8988T (cell line): ENCODE measurements at places on chromosomes 16 and 17.

- DNase-seq = no peak
These were observed 2.9 kb downstream of the CMIP start for GRCh38 chr16:81447383-81448101.

GRCh38 chr17:78408476-78409050 lies 30.1 kb downstream of the PGS1 start:
- DNase-seq = no peak

DNA sequence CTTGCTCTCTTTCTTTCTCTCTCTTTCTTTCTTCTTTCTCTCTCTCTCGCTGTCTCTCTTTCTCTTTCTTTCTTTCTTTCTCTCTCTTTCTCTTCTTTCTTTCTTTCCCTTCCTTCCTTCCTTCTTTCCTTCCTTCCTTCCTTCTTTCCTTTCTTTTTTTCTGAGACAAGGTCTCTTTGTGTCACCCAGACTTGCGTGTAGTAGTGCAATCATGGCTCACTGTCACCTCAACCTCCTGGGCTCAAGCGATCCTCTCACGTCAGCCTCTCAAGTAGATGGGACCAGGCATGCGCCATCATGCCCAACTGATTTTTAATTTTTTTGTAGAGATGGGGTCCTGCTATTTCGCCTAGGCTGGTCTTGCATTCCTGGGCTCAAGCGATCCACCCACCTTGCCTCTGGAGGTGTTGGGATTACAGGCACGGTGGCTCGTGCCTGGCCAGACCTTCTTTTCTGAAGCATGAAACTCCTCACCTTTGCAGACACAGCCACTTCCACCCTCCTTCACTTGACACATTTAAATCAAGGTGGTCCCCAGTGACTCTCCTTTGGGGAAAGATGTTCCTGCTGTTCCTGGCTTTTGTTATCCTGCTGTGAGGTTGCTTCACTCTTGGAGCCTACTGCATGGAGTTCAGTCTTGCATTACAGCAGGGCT lies 26.8 kb upstream of the NKD1 start:
- DNase-seq = no peak

DNA sequence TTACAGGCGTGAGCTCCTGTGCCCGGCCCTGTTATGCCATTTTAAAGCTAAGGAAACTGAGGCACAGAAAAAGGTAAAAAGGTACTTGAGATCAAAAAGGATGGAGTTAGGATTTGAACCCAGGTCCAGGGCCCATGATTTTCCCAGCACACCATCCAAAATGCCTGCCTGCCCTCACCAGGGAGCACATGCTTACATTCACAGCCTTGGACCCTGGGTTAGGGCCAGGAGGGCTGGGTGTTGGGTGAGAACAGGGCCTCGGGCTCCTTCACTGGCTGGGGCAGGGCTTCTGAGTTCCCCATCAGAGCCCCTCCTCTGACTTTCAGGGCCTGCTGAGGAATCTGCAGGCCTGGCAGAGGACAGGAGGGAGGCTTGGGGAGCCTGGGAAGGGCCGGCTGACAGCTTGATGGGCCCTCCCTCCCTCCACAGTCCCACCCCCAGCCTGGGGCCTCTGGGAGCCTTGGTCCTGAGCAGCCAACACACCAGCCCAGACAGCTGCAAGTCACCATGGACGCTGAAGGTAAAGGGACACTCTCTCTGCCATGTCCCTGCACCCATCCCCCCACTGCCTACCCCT lies at the start of gene QPRT:
QPRT (plus strand) TSS at position 490 of the 577 bp plus-strand sequence; CDS start at position 508, 18 bp downstream.
- DNase-seq = peak; percentile 70

DNA sequence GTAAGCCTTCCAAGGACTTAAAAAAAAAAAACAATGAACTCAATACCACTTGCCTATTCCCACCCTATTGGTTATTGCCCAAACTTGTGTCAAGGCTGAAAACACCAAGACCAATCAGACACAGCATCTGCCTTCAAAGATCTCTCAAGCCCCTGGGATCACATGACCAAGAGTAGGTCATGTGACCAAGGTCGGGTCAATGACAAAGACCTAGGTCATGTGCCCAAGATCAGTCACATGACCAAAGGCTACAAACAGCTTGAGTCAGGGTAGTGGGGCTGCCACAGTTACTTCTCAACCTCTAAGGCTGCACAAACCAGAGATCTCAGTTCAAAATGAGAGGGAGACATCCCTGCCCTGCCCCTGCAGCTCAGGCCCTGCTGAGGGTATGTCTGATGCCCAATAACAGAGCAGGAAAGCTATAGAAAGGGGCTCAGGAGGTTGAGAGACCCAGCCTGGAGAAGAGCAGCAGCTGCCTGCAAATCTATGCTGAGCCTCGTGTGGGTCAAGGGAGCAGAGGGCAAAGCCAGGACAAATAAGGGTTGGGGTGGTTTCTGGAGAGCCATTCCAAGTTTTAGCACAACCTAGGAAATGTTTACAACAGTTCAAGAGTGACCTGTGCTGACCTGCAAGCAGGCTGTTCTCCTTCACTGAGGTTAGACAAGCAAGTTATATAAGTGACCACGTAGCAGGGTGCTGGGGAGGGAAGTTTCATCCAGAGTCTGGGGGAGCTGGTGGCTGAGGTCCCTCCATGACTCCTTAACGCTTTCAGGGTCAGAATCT lies 48.8 kb downstream of the PIMREG start:
- no peak for DNase-seq

DNA sequence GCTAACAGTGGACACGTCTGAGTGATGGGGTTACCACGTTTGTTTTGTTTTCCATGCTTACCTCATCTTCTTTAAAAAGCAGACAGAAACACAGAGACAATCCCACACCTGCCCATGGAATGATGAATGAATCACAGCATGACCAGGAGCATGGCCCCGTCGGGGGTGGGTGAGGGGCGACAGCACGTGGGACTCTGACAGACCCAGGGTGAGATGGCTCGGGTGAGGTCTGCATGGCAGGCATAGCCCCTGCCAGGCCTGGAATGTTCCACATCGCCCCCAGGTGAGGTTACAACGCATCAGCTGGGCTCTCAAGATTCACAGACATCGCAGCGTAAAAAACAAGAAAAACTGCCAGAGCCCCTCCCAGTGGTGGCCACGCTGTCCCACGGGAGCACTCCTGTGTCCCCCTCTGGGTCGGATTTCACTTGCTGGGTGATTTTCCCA lies 18.1 kb downstream of the SLC7A5 start:
- no peak for DNase-seq

GRCh38 chr17:48546924-48547807 lies 2.3 kb upstream of the HOXB2 start:
- no peak for DNase-seq

DNA sequence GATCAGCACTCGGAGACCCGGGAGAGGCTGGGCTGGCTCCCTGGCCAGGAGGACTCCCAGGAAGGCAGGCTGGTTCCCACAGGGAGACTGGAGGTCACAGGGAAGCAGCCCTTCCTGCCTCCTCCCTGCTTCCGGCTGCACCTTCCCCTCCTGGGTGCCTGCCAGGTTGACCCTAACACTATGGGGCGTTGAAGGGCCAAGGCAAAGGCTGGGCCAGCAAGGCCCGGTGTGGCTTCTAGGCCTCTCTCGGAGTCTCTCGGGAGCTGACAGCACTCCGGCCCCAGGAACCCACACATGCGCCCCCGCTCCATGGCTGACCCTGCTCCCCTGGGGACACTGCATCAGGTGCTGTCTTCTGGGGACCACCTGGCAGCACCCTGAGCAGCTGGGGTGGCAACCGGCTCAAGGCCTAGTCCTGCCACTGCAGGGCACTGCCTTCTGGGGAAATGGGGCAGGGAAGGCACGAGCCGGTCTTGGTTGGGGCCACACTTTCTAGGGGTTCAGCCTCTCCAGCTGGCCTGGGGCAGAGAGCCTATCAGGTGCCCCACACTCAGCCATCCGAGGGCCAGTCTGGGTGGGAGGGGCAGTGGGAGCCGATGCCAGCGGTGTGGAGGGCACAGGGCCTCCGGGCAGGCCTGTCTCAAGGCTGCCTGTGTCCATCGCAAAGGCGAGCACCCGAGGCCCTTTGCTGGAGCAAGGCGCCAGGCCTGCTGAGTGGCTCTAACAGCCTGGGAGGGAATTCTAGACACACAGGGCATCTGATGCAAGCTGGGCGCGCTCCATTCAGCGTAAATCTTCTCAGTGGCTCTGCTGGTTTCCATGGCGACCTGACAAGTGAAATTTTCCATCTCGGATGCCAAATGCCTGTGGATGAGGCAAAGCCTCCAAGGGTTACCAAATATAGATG lies 5.6 kb upstream of the MTSS2 start:
- no peak for DNase-seq

GRCh38 chr16:46728806-46729205 lies 19.3 kb downstream of the MYLK3 start:
- no peak for DNase-seq

DNA sequence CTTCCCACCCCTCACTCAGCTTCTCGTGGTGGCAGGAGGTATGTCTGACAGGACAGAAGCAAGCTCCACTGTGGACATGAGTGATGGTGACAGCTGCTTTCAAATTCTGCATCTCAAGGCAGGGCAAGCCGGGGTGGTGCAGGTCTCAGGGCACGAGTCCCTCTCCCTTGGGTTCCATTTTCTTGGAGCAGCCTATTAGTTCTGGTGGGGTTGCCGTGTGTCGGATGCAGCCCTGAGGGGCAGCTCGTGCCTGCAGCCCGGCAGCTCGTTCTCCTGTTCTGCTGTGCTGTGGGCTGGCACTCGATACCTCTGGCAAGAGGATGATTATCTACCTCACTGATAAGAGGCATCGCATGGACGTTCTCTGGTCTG lies 16.5 kb upstream of the CLEC18C start:
- DNase-seq = no peak

DNA sequence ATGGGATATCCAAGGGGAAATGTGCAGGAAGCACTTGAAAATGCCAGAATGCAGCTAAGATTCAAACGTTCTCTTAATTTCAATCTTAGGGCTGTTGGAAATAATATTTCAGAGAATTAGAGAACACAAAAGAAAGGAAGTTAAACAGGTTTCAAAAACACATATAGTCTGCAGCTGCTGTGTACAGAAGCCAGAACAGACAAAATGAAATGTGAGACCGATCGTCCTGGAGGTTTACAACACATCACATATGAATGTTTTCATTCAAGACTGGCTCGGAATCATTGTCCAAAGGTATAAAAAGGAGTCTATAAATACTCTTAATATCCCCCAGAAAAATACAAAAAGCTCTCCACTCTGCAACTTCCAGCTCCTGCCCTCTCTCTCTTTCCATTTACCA lies 14.3 kb downstream of the CYTH1 start:
- DNase-seq = no peak

GRCh38 chr17:7748076-7748775 lies 30.7 kb downstream of the DNAH2 start:
- DNase-seq = no peak

- DNase-seq = no peak
These were observed 58.1 kb downstream of the ZDHHC7 start for GRCh38 chr16:84953190-84953746.

DNA sequence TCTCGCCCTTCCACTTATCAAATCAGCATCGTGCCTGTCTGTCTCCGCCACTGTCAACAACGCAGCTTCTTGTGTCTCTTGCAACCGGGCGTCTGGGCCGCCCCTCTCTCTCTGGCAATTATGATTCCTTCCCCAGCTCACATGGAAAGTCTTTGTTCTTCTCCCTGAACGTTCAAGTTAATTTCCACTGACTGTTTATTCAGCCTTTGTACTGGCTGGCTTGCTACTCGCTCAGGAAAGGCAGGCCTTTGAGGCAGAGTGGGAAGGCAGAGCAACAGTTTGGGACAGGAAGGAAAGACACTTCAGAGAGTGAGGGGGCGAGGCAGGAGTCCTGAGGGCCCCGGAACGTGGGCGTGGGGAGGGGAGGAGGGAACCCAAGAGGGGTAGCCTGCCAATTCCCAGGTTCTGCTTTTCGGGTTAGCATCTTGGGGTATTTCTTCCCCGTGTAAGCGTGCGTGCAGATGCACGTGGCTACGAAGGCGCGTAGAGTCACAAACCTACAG lies 50.8 kb downstream of the AKAP1 start:
- no peak for DNase-seq

- no peak for DNase-seq
These were observed 629.7 kb upstream of the KIF2B start for GRCh38 chr17:53193044-53193443.

- no peak for DNase-seq
These were observed 8.3 kb downstream of the TAT start for GRCh38 chr16:71568551-71568950.

- no peak for DNase-seq
These were observed 6.5 kb downstream of the PSME3IP1 start for GRCh38 chr16:57179215-57179828.

DNA sequence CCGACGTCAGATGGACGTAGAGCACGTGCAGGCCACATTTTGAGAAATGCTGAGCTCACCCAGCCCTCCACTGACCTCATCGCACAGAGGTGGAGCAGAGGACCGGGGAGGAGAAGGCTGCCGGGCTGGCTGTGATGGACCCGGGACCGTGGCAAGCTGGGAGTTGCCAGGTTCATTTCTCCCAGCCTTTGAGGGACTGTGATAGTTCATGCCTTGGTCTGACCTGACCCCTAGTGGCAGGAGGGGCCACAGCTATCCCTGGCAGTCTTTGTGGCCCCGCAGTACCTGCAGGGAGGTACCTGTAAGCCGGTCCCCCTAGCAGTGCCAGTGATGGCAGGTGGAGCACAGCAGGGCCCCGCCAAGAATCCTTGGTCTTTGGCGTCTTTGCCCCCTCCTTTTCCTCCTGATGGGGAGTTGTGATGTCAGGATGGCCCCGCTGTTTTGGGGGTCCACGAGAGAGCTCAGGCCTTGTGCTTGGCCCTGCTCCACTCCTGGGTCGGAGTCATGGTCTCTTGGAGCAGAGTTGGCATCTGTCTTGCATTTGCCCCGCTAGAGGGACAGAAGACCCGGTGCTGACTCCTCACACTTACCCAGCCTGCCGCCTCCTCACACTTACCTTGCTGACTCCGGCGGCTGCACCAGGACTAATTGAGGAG lies 50.4 kb downstream of the OR1D5 start:
- peak; percentile 68 for DNase-seq

DNA sequence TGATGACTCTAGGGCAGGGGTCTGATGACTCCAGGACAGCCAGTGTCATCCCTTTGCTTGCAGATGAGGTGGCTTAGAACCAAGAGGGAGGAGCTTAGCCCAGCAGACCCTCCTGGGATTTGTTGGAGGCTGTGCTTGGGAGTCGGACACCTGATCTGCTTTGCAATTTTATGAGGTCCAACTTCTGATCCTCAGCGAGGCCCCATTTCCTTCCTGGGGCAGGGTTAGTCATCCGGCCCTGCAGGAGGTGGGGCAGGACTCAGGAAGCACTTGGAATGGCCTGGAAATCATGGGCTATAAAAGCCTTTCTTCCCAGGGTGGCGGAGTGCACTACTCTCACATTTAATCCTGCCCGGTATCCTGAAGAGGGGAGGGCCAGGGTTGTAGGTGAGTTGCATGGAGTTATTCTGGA lies 168.5 kb downstream of the MSI2 start:
- no peak for DNase-seq

DNA sequence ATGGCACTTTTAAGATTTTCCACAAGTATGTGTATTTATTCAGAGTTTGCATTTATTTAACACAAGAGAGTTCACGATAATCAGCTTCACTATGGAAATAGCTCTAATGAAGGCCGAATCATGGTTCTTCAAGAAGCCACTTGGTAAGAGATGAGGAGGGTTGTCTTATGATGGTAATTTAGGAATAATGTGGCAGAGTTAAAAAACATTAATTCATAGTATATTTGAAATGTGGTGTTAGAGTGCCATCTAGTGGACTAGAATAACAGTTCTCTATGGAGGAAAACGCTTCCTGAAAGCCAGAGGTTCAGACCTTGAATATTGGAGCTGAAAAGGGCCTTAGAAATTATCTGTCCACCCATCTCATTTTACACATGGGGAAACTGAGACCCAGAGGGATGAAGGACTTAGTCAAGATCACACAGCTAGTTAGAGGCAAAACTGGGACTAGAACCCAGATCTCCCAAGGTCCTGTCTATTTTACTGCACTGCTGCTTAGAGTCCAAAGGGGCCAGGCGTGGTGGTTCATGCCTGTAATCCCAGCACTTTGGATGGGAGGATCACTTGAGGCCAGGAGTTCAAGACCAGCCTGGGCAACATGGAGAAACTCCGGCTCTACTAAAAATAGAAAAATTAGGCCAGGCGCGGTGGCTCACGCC lies 33.8 kb upstream of the KPNB1 start:
- no peak for DNase-seq
